ENCODE measurements at places on chromosomes 13 and 19.

GRCh38 chr13:98658131-98658530 lies 81.2 kb upstream of the STK24 start:
- DNase-seq = no peak

DNA sequence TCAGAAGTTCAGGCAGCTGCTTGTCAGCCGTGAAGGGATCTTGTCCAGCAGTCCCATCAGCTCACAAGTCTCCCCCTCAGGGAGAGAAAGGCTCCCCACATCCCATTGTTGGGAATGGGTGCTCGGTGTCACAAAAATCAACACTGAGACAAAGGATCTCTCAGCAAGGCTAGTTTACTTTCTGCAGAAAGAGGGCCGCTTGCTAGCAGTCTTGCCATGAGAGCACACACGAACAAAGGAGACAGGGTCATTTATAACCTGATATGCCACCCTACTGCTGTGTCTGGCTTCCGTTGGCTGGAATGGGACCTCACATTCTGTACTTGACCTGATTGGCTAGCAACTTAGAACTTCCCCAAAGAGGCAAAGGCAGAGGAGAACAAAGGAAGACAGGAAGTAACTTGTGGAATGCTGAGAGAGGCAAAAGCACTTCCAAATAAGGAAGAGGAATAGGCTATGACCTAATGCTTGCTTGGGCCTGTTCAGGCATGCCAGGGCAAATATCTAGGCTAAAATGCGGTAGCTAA lies 8.7 kb upstream of the IGFL3 start:
- DNase-seq = no peak

GRCh38 chr19:28864024-28864503 lies 348.9 kb downstream of the UQCRFS1 start:
- DNase-seq = no peak

- no peak for DNase-seq
Measured at GRCh38 chr13:80093888-80094287, 247.0 kb downstream of the SPRY2 start.

DNA sequence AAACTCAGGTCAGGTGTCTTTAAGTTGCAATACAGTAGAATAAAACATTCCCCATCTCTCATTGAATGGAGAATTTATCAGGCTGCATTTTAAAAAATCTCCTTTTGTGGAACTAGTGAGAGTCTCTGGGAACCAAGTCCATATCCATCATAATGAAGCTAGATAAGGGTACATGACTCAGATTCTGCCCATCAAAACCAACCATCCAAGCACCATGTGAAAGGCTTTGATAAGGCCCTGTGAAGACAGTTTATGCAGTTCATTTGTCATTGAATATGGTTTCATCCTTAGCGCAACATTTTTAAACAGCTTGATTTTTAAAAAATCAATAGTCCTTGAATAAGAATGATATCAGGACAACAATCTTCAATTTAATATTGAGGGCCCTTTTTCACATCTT lies 56.3 kb upstream of the DIAPH3 start:
- DNase-seq = no peak

- no peak for DNase-seq
Measured at GRCh38 chr13:39245688-39246087, 207.4 kb downstream of the NHLRC3 start.

- DNase-seq = no peak
Measured at GRCh38 chr13:113654175-113654560, 3.8 kb downstream of the ATP4B start.

- DNase-seq = no peak
Measured at GRCh38 chr13:80408270-80408669, 67.3 kb upstream of the SPRY2 start.

DNA sequence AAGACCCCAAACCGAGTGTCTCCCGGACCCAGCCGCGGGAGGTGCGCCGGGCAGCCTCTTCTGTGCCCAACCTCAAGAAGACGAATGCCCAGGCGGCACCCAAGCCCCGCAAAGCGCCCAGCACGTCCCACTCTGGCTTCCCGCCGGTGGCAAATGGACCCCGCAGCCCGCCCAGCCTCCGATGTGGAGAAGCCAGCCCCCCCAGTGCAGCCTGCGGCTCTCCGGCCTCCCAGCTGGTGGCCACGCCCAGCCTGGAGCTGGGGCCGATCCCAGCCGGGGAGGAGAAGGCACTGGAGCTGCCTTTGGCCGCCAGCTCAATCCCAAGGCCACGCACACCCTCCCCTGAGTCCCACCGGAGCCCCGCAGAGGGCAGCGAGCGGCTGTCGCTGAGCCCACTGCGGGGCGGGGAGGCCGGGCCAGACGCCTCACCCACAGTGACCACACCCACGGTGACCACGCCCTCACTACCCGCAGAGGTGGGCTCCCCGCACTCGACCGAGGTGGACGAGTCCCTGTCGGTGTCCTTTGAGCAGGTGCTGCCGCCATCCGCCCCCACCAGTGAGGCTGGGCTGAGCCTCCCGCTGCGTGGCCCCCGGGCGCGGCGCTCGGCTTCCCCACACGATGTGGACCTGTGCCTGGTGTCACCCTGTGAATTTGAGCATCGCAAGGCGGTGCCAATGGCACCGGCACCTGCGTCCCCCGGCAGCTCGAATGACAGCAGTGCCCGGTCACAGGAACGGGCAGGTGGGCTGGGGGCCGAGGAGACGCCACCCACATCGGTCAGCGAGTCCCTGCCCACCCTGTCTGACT lies 7.9 kb downstream of the MAP1S start:
- DNase-seq = no peak

DNA sequence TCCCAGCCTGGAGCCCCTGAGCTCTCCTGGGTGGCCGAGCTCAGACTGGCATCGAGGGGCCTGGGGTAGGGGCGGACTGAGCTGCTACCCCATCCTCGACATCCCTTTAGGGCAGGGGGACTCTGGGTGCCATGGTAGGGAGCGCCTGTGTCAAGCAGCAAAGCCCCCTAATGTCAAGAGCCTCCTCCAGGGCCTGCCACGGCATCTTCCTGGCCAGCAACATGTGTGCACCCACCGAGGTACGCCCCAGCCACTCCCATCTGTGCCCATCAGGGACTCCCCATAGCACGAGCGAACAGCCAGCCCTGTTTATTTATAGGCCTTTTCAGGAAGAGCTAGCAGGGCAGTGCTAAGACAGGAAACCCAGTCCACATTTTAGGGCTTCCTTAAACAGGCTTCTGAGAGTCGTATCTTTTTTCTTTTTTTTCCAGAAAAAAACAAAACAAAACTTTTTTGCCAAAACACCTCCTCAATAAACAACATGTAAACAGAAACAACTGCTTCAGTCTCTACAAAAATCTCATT lies 14.3 kb downstream of the LRP3 start:
- no peak for DNase-seq

Measured in GM18507 (cell line).